Activated T-helper 2 cell treated with anti-CD3 and anti-CD28 coated beads, Interferon-gamma antibody, Interleukin-2, Interleukin-4, amounts not matched to agents 10 μg/mL and 5 μg/mL and 100 μg/mL, durations not matched to agents 14 hours and 24 hours and 36 hours (primary cell): ENCODE measurements at places on chromosomes 7 and 10. TPM values are rescaled to one million over a fixed set of nuclear protein-coding genes. Genes with fewer than 3 reads are reported as not detected.

SPDYE3 gene
- total RNA-seq, result not detected in 2 replicates

GRCh38 chr7:147013825-147014224 is 897.2 kb downstream of the CNTNAP2 start:
- DNase-seq, result no peak
- no peaks in the 10 kb centered on the region for H3K27me3 ChIP-seq

PRPS1L1 gene
- not detected in 2 replicates for total RNA-seq

DNA sequence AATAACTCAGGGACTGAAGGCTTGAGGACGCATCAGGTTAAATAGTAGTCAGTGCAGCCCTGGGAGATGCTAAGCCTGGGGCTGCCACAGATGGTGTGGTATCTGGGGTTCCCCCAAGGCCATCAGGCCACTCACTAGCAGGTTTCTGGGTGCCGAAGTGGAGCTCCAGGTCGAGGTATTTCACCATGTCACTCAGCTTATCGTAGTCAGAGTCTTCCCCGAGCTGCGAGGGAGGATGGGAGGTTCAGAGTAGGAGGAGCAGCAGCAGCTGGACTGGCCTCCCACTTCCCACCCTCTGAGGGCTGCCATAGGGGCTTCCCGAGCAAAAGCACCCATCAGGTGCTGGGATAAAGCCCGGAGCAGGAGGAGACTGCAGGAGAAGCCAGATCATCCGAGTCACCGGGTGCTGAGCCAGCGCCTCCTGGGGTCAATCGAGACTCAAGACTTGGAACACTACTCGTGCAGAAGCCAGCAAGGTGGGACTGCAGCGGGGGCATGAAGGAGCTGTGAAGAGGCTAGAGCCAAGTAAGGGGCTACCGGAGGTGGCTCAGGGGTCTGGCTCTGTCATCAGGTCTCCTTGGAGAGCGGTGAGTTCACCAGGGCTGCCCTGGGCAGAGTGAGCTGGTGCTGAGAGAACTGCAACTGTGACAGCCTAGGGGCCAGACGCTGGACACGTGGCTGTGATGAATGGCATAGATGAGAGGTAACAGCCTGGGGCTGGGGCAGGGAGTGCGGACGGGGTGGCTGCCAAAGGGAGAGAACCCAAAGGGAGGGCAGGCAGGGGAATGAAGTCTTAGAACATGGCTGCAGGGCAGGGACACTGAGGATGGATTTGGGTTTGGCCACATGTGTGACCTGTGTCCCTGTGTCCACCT is 45.3 kb downstream of the GRID2IP start:
- DNase-seq, result no peak
- H3K4me3 ChIP-seq, result no peak overlapping the region
- peaks cover 8% of the 10 kb centered on the region for H3K27me3 ChIP-seq
- H3K36me3 ChIP-seq, result no peaks in the 10 kb centered on the region

GRCh38 chr7:136016649-136017395 is 39.7 kb upstream of the MTPN start:
- H3K36me3 ChIP-seq, result no peaks in the 10 kb centered on the region
- peaks cover 7% of the 10 kb centered on the region for H3K4me1 ChIP-seq
- H3K4me3 ChIP-seq, result no peak overlapping the region
- no peak overlapping the region for H3K27ac ChIP-seq
- DNase-seq, result no peak

ABCB1 gene
- total RNA-seq, result 1.9 and 2.0 TPM in 2 replicates

DNA sequence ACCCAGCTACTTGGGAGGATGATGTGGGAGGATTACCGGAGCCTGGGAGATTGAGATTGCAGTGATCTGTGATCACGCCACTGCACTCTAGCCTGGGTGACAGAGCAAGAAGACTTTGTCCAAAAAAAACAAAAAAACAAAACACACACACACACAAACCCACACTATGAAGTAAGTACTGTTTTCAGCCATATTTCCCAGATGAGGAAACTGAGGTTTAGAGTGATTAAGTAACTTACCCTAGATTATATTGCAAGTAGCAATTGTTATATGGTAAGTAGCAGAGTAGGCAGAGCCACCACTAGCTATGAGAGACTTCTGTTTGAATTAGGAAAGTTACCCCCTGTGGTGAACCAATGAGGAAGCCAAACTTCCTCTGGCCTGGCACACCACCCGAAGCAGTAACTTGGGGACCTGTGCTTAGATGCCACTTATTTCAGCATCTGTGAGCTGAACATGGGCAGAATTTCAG is 61.9 kb downstream of the MCU start:
- H3K36me3 ChIP-seq, result no peaks in the 10 kb centered on the region
- DNase-seq, result no peak
- no peak overlapping the region for H3K27ac ChIP-seq
- no peaks in the 10 kb centered on the region for H3K27me3 ChIP-seq

PHKG1 gene
- total RNA-seq, result 2.5 and 3.6 TPM in 2 replicates
